Small intestine (tissue), 16 donors: ENCODE measurements at places on chromosomes 2 and 18. TPM values are rescaled to one million over a fixed set of nuclear protein-coding genes. Genes with fewer than 3 reads are reported as not detected.

DNA sequence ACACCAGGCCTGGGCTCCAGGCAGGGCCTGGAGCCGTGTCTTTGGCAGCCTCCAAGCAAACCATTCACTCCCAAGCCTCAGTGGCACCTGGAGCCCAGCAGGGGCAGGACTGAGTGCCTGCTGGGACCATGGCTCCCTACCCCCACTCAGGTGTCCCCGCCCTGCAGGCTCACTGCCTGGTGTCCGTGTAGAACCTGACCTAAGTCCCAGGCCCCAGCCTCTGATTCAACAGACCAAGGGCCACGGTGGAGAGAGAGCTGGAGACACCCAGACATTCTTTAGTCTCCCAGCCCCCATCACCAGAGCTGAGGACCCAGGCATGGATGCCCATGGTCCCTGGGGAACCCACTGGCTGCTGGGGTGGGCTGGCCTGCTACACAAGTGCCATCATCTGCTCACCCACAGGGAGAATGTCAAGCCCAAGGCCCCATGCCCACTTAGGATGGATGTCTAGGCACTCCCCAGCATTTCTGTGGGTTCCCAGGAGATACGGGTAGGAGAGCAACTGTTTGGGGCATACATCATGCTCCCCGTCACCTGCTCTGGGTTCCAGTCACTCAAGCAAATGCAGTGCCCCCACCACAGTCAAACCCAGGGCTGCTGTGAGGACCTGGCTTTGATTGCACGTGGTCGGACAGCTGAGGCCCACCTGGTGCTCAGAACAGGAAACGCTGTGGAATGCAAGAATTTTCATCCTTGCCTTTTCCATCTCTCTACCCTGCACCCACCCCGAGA, 42.9 kb upstream of the ATG16L1 start:
- H3K4me1 ChIP-seq = no peaks in the 10 kb centered on the region
- DNase-seq = peak; percentile 82
- no peaks in the 10 kb centered on the region for H3K27me3 ChIP-seq

DUSP19 gene
- 2.5 TPM for polyA plus RNA-seq

CRYGC gene
- polyA plus RNA-seq = not detected

CD207 gene
- 0.81 TPM for polyA plus RNA-seq

DNA sequence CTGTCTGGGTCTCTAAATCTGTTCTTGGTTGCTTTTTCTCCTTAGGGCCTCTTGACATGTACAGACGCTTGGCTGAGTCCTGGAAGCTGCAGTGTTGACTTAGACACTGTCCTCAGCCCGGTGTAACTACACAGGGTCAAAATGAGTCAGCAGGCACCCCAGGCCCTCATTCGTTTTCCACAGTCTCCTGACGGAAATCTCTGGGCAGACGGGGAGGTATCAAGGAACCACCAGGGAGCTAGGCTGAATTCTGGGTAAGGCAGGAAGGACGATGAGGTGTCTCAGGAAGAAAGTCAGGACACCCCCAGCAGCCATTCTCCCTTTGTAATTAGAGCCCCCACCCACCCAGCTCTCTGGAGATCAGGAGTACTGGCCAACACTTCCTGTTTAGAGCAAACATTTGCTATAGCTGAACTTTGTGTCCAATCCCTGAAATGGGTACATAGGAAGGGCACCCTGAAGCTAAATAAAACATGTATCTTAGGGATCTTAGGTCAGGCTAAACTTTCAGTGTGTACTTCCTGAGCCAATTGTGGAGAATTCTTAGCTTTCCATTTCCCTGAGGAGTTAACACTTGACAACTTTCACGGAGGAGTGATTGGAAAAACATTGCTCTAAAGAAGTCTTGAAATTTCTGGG, 23.9 kb upstream of the EPAS1 start:
- H3K4me3 ChIP-seq = no peak overlapping the region
- no peaks in the 10 kb centered on the region for H3K27me3 ChIP-seq
- H3K4me1 ChIP-seq = peaks cover 5% of the 10 kb centered on the region
- no peaks in the 10 kb centered on the region for H3K36me3 ChIP-seq

DNA sequence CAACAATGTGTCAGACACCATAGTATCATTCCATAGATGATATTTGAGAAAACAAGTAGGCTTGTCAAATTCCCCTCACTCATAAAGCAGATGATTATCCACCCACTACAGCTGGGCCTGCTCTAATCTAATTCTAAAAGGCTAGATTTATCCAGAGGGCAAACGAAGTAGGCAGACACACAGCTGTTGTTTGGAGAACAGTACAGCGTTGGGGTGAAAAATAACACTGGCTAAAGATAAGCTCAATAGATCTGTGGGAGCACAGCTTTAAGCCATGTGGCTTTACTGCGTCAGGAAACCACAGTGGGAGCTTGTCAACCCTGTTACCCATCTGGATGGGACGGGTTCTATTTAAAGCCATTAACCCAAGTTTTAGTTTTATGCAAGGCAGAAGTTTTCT, 48.9 kb upstream of the COBLL1 start:
- H3K27me3 ChIP-seq = no peaks in the 10 kb centered on the region
- DNase-seq = no peak
- no peaks in the 10 kb centered on the region for H3K4me1 ChIP-seq
- H3K36me3 ChIP-seq = no peaks in the 10 kb centered on the region
- H3K27ac ChIP-seq = no peak overlapping the region
- no peak overlapping the region for H3K4me3 ChIP-seq

DNA sequence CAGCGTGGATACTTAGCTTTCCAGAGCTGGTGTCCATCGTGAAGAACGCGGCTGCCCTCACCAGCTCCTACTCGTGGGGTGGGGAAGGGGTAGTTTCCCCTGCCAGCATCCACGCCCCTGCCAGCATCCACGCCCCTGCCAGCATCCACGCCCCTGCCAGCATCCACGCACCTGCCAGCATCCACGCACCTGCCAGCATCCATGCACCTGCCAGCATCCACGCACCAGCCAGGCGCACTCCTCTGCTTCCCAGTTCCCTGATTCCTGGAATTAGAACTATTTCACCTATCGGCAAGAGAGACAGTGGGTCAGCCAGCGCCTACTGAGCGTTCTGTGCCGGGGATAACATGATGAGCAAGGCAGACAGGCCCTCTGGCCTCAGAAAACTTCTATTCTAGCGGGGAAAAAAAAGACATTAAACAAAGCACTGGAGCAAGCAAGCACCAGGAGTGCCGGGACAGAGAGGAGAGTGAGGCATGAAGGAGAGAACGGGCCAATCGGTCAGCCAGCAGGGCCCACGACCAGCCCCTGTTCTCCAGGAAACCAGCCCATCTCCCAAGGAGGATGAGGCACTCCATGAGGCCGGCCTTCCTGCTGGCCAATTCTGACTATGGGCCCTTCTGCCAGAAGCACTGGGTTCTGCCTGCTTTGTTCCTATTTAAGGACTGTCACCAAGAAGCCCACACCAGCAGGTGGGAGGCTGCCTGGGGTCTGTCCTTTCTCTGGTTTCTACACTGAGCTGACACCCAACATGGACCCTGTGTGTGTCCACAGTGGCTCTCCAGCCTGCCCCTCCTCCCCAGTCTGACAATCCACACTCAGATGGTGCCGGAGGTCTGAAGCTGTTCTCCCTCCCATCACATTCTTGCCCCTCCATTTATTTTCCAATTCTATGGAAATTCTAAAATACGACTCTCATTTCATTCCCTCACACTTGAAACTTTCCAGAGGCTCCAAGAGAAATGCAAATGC, 78.4 kb upstream of the SALL3 start:
- no peak overlapping the region for H3K27ac ChIP-seq
- H3K27me3 ChIP-seq = no peaks in the 10 kb centered on the region
- no peak overlapping the region for H3K4me3 ChIP-seq
- no peaks in the 10 kb centered on the region for H3K4me1 ChIP-seq
- H3K36me3 ChIP-seq = no peaks in the 10 kb centered on the region

DNA sequence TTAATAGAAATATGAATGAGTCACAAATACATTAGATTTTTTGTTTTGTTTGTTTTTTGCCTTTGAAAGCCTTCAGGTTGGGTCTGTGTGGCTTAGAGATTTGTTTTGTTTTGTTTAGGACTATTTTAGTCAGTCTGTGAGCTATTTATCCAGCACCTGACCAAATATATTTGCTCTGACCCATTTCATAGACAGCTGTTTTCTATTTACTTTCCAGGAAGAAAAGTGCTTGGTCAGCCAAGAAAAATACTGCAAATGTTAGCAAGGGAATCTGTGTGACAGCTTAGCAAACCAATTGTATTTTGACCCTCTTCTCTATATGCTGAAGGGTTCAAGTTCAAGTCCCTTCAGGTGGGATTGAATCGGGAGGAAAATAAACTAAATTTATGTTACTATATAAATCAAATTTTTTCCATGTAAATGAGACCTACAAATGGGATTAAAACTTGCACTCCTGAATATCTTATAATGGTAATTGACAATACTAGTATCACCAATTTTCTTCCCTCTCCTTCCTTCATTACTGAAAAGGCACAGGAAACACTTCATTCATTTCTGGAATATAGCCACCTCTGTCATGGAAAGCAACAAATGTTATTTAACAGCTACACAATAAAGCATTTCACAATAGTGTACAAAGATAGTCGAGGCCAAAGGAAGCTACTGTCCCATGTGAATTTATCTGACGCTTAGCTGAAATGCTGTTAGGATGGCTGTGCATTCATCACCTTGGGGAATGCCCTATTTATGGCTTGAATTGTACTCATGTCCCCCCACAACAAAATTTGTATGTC, 23.1 kb upstream of the KLF7 start:
- H3K27me3 ChIP-seq = no peaks in the 10 kb centered on the region
- no peaks in the 10 kb centered on the region for H3K4me1 ChIP-seq
- H3K36me3 ChIP-seq = no peaks in the 10 kb centered on the region
- no peak overlapping the region for H3K27ac ChIP-seq

DNA sequence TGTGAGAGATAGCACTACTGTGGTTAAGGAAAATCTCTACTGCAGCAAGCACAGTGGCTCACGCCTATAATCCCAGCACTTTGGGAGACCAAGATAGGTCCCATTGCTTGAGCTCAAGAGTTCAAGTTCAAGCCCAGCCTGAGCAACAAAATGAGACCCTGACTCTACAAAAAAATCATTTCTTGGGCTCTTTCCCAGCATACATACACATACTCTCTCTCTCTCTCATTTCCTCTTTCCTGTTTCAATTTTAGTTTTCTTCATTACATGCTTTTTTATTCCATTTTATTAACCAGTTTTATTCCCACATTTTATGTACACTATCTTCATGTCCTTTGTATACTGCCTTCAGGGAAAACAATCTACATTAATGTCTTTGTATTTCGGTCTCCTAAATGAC, 14.6 kb downstream of the WDR33 start:
- peaks cover 5% of the 10 kb centered on the region for H3K4me1 ChIP-seq
- no peak for DNase-seq
- H3K4me3 ChIP-seq = no peak overlapping the region
- no peaks in the 10 kb centered on the region for H3K27me3 ChIP-seq

DNA sequence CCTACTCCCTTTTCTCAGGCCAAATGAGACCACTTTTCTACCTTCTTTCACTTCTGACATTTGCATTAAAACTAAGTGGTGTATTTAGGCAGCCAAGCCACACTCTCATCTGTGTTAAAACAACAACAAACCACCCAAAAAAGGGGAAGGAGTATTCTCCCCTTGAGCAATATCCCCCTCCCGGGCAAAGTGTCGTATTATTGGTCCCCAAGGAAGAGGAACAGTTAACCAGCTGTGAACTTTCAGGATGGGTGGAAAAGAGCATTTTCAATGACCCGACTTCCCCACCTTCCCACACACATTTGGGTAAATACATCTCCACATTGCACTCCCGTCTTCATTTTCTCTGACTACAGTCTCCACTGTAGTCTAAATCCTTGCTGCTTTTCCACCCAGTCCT, 44.3 kb downstream of the FEZ2 start:
- no peaks in the 10 kb centered on the region for H3K4me1 ChIP-seq
- H3K27me3 ChIP-seq = no peaks in the 10 kb centered on the region
- no peak overlapping the region for H3K4me3 ChIP-seq
- no peak for DNase-seq

GKN1 gene
- polyA plus RNA-seq = 0.12 TPM

DNA sequence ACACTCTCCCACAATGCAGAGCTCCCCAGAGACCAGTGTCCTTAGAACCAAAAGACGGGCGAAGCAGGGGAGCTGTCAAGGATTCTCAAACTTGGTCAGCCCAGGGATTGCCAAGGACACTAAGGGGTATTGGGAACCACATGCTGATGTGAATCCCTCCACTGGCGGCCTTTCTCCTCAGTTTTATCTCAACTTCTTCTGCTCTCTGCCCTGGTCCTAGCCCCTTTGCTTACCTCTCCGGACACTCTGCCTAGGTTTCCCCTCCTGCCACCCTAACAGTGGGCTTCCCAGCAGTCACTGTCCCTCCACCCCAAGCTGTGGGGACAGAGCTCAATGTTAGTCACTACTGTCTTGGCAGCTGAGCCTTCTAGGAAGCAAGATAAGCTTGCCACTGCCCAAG, 61.1 kb downstream of the POLR1A start:
- peaks cover 6% of the 10 kb centered on the region for H3K36me3 ChIP-seq
- H3K4me3 ChIP-seq = no peak overlapping the region
- H3K4me1 ChIP-seq = no peaks in the 10 kb centered on the region
- no peak for DNase-seq
- no peak overlapping the region for H3K27ac ChIP-seq

AQP12A gene
- polyA plus RNA-seq = not detected

FEV gene
- polyA plus RNA-seq = 3.1 TPM

DNA sequence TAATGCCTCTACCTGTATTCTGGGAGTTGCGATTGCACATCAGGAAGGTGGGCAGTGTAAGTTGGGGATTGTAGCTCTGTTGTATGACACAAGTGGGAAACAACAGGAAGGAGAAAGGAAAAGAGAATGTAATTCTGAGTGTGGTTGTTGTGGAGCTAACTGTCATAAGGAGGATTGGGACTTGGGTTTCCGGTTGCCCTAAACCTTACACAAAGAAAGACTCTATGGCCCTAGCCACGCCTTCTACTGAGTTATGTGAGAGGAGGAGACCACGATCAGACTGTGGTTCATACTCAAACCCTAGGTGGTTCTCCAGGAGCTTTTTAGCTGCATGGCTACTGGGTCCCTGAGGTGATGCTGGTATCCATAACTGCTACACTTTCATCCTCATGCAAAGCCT, 86.5 kb downstream of the TANC1 start:
- no peaks in the 10 kb centered on the region for H3K4me1 ChIP-seq
- no peaks in the 10 kb centered on the region for H3K27me3 ChIP-seq
- no peak for DNase-seq
- H3K36me3 ChIP-seq = no peaks in the 10 kb centered on the region

DNA sequence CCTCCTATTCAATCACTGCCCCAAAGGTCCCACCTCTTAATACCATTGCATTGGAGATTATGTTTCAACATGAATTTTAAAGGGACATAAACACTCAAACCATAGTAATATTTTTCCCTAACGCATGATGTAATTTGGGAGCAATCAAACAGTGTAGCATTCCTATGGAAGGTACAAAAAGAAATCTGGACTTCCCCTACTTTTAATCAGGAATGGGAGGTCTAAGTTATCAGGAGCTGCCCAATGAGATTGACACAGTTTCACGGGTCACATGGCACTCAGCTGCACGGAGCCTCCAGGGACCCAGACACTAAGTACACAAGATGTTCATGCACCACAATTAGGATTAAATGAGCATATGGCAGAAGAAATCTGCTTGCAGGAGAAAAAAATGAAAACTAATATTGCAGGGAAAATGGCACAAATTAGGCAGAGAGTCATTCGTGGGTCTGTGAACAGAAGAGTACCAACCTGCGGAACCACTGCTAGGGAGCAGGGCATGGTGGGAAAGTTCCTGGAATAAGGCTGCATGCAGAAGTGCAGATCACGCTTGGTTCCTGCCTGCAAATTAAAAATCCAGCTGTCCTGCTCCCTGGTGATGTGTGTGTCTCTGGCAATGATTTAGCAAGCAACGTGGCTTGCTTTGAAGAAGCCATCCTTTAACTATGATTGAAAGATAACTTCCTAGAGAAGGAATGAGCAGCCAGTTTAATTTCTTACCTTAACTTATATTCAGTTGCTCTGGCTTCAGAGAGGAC, 326.6 kb upstream of the ID2 start:
- no peak overlapping the region for H3K4me3 ChIP-seq
- H3K27me3 ChIP-seq = no peaks in the 10 kb centered on the region
- H3K27ac ChIP-seq = no peak overlapping the region
- H3K4me1 ChIP-seq = no peaks in the 10 kb centered on the region
- H3K36me3 ChIP-seq = no peaks in the 10 kb centered on the region

CTAGE1 gene
- not detected for polyA plus RNA-seq
